ENCODE measurements at places on chromosomes 11 and 22. TPM values are rescaled to one million over a fixed set of nuclear protein-coding genes. Genes with fewer than 3 reads are reported as not detected.

EMSY gene
- 20.2 TPM for total RNA-seq

GRCh38 chr11:69801513-69802335 is 17.5 kb downstream of the FGF3 start:
- H3K4me1 ChIP-seq, result no peaks in the 10 kb centered on the region
- H3K4me3 ChIP-seq, result no peak overlapping the region
- no peaks in the 10 kb centered on the region for H3K36me3 ChIP-seq
- no peak overlapping the region for H3K27ac ChIP-seq
- peak; percentile 67 for DNase-seq
- no peaks in the 10 kb centered on the region for H3K27me3 ChIP-seq

DNA sequence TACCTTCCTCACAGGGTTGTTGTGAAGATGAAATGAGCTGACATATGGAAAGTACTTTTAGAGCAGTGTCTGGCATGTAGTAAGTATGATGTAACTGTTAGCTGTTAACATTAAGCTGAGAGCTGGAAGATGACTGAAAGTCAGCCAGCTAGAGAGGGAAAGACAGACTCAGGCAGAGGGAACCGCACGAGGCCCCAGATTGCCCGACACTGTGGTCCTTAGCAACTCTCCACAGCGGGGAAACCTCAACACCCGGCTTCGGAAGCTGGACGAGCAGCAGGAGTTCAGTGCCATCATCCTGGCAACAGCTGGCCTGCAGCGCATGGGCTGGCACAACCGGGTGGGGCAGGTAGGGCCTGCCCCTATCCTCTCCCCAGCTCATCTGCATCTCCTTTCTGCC is 6.5 kb downstream of the HMBS start:
- H3K4me3 ChIP-seq, result no peak overlapping the region
- H3K36me3 ChIP-seq, result peaks cover 19% of the 10 kb centered on the region
- peaks cover 16% of the 10 kb centered on the region for H3K4me1 ChIP-seq
- H3K27ac ChIP-seq, result no peak overlapping the region

DNA sequence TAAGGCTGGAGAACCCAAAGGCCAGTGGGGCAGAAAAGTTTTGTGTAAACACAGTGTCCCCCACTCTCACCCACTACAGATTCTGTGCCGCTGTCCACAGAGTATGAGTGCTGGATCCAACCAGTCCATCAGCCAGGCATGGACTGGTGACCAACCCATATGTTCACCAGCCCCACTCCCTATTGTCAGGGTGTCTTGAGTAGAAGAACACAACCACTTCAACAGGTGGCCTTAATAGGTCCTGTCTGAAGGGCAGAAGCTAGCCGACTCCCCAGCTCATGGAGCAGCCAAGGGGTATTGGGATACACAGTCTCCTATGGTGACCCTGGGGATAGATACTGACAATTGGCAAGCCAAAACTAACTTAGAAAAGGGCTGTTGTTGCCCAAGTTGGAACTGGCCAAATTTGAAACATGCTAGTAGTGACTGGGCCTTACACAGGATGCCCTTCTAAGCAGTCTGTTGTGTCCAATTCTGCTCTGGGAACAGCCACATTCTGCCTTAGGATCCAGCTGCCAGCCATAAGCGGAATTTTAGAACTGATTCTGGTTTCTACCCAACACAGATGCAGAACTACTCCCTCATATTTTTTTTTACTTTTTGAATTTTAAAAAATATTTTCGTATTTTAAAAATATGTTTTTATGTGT is 19.8 kb upstream of the PGM2L1 start:
- H3K4me1 ChIP-seq, result peaks cover 6% of the 10 kb centered on the region
- DNase-seq, result no peak
- H3K27me3 ChIP-seq, result no peaks in the 10 kb centered on the region
- no peak overlapping the region for H3K27ac ChIP-seq
- H3K36me3 ChIP-seq, result no peaks in the 10 kb centered on the region
- no peak overlapping the region for H3K4me3 ChIP-seq

DNA sequence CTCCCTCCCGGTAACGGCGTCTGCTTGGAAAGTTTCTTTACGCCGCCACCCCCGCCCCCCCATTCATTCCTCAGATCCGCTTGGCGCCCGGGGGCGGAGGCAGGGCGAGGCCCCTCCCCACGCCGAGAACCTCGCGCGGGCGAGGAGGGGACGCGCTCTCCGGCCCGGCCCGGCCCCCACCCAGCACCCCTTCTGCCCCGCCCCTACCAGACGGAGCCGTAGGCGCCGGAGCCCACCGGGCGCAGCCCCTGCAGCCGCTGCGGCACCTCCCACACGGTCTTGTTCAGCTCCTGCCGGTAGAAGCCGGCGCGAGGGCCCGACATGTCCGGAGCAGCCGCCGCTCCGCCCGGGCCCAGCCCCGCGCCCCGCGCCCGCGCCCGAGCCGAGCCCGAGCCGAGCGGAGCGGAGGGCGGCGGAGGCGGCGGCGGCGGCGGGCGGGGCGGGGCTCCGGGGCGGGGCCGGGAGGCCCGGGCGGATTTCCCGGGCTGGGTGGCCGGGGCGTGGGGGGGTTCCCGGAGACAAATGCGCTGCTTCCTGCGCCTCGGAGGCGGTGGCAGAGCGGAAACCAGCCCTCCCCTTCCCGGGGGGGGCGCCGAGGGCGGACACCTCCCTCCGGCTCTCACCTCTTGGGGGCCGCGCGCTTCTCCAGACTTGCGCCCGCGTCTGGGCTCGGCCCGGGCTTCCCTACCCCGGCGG is at the start of gene MAPK11:
MAPK11 (minus strand) TSS at position 411 of the 696 bp plus-strand sequence; CDS start at position 323, 88 bp downstream.
- peak within 1 kb of the TSS; percentile 64 for H3K27ac ChIP-seq
- H3K4me3 ChIP-seq, result peak within 1 kb of the TSS; percentile 83
- peaks cover 6% of the 10 kb centered on the region for H3K27me3 ChIP-seq
- peaks cover 2% of the 10 kb centered on the region for H3K4me1 ChIP-seq

GRCh38 chr11:88538098-88538497 is 200.6 kb upstream of the CTSC start:
- no peak overlapping the region for H3K27ac ChIP-seq
- no peaks in the 10 kb centered on the region for H3K36me3 ChIP-seq
- no peak for DNase-seq
- no peak overlapping the region for H3K4me3 ChIP-seq
- H3K27me3 ChIP-seq, result no peaks in the 10 kb centered on the region
- H3K4me1 ChIP-seq, result no peaks in the 10 kb centered on the region

OR8D4 gene
- not detected for total RNA-seq

DNA sequence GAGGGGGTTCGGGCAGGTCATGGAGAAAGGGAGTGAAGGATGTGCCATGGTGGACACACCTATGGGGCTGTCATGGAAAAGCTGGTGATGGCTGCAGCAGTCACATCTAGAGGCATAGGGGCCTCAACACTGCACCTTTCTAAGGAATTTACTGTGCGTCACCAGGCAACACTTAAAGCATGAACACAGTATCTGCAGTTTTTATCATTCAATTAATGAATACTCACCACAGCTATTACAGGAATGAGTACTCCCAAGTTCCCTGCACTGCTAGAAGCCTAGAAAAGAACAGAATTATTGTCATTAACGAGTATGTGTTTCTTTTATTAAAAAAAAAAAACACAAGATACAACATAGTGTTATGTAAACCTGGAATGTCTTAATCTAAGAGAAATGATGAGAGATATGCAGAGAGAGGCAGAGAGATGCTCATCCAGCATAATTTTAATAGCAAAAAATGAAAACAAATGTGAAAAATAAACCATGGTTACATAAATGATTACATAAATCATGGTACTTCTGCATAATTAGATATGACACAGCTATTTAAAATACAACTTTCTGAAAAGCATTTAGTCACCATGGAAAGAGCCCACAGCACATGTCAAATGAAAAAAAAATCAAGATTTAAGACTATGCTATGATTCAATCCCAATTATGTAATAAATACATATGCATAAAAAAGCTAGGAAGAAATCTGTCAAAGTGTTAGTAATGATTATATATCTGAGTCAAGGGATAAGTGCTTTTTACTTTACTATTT is 19.2 kb downstream of the SERPIND1 start:
- H3K4me1 ChIP-seq, result peaks cover 22% of the 10 kb centered on the region
- no peak overlapping the region for H3K4me3 ChIP-seq
- peaks cover 43% of the 10 kb centered on the region for H3K36me3 ChIP-seq
- DNase-seq, result no peak
- peaks cover 9% of the 10 kb centered on the region for H3K27me3 ChIP-seq
- H3K27ac ChIP-seq, result no peak overlapping the region

DNA sequence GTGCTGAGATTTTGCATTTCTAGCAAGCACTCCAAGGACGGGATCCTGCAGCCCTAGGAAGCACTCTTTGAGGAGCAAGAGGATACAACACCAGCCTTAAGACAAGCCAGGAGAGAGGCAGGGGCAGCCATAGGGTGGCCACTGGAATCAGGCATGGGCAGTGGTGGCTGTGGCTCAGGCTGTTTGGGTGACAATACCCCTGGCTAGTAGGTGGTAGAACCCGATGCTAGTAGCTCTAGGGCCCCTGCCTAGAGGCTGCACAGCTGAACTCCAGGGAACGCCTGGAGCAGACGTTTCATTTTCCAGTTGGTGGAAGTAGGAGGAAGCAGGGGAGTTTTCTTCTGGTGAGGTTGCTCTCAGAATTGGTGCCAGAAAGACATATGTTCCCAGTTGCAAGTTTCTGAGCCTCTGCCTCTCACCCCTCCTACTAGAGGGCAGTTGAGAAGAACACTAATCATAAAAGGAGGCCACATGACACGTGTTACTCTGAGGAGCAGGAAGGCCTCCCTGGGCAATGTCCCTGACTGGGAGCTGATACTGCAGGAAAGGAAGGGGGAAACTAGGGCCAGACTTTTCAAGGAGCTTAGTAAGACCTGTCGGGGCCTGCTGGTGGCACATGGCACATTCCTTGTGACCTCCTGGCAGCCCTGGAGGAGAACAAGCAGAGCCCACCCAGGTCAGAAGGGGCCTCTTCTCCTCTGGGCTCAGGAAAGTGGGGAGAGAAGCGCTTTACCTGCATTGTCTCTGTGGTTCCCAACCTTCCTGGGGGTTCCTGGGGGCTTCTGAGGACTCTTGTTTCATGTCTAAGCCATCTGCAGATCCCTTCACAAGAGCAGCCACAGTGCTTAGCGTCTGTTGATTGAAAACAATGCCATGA is 56.6 kb upstream of the DRD2 start:
- H3K27me3 ChIP-seq, result peaks cover 2% of the 10 kb centered on the region
- H3K4me1 ChIP-seq, result peaks cover 4% of the 10 kb centered on the region
- H3K36me3 ChIP-seq, result no peaks in the 10 kb centered on the region
- DNase-seq, result no peak
- no peak overlapping the region for H3K4me3 ChIP-seq

DNA sequence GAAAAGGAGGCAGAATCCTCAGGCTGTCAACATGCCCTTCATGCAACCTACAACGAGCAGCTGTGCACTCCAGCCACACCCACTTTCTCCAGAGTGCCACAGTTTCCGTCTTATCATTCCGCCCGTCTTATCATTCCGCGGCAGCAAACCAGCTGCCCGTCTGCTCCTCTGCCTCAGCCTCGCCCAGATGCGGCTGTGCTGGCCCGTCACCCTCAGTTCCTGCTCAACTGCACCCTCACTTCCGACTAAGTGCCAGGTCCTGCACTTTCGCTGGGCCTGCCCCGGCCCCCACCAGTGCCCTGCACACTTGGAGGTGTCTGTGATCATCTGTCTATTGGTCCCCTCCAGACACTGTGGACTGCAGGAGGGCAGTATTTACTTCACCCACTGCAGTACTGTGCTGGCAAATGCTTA is 43.7 kb downstream of the MICAL3 start:
- H3K4me3 ChIP-seq, result no peak overlapping the region
- peaks cover 11% of the 10 kb centered on the region for H3K27me3 ChIP-seq
- H3K27ac ChIP-seq, result no peak overlapping the region
- peaks cover 28% of the 10 kb centered on the region for H3K4me1 ChIP-seq

VSIG10L2 gene
- total RNA-seq, result not detected

ARHGAP20 gene
- 0.36 TPM for total RNA-seq

- H3K27me3 ChIP-seq, result no peaks in the 10 kb centered on the region
- H3K4me1 ChIP-seq, result peaks cover 5% of the 10 kb centered on the region
- no peak for DNase-seq
- no peaks in the 10 kb centered on the region for H3K36me3 ChIP-seq
- H3K27ac ChIP-seq, result no peak overlapping the region
- no peak overlapping the region for H3K4me3 ChIP-seq
Measured at GRCh38 chr11:13831696-13832095, 130.8 kb upstream of the SPON1 start.

GRCh38 chr11:44637487-44637886 is 72.0 kb downstream of the CD82 start:
- no peak overlapping the region for H3K27ac ChIP-seq
- peaks cover 16% of the 10 kb centered on the region for H3K4me1 ChIP-seq
- DNase-seq, result no peak
- H3K36me3 ChIP-seq, result peaks cover 3% of the 10 kb centered on the region

DNA sequence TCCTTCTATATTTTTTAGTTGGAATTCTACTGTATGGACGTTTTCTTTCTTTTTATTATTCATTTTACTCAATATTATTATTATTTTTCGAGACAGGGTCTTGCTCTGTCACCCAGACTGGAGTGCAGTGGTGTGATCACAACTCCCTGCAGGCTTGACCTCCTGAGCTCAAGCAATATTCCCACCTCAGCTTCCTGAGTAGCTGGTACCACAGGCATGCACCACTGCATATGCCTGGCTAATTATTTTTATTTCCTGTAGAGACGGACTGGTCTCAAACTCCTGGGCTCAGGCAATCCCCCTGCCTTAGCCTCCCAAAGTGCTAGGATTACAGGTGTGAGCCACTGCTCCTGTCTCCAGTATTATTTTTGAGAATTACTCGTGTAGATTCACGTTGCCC is 34.0 kb upstream of the CCDC134 start:
- peaks cover 11% of the 10 kb centered on the region for H3K4me1 ChIP-seq
- H3K36me3 ChIP-seq, result no peaks in the 10 kb centered on the region
- no peak overlapping the region for H3K4me3 ChIP-seq
- DNase-seq, result no peak
- peaks cover 2% of the 10 kb centered on the region for H3K27me3 ChIP-seq

SAA4 gene
- not detected for total RNA-seq

DNA sequence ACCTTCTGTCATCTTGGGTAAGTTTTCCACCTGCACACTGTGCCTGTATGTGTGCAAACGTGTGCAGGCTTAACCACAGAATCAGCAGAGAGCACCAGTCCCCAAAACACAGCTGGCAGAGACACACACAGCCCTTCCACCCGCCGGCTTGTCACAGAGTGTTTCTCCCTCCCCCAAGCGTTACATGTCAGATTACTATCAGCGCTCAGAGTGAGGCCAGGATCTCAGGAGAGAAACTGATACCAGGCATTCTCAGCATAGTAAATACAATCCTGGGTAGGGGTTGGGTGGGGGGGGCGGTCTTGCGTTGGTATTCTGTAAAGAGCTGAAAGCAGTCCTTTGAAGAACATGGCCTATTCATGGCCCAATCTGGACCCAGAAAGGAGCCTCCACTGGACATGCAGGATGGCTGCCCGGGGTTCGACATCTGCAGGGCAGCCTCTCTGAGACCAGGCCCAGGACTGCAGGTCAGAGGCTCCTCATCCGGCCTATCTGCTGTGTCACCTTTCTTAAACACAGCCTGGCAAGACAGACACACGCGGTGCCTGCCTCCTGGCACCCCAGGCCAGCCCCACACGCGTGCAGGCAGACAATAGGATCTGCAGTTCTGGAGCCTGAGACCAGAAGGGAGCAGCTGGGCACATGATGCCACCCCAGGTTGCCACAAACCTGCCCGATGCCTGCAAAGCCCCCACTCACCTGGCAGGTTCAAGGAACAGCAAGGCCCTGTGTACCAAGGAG is 1.7 kb downstream of the OSBPL5 start:
- no peak overlapping the region for H3K27ac ChIP-seq
- DNase-seq, result no peak
- peaks cover 18% of the 10 kb centered on the region for H3K4me1 ChIP-seq
- H3K36me3 ChIP-seq, result peaks cover under 1% of the 10 kb centered on the region
- peaks cover 15% of the 10 kb centered on the region for H3K27me3 ChIP-seq
- H3K4me3 ChIP-seq, result peak overlapping the region; percentile 91

- H3K4me1 ChIP-seq, result peaks cover 11% of the 10 kb centered on the region
- no peak overlapping the region for H3K27ac ChIP-seq
- DNase-seq, result no peak
- peaks cover 9% of the 10 kb centered on the region for H3K27me3 ChIP-seq
- peaks cover 4% of the 10 kb centered on the region for H3K36me3 ChIP-seq
Measured at GRCh38 chr22:19962909-19963806, 21.5 kb upstream of the TXNRD2 start.

KIAA1671 gene
- total RNA-seq, result 92.1 TPM

P4HA3 gene
- 0.64 TPM for total RNA-seq

Measured in endothelial cell (in vitro differentiated cells).